ENCODE measurements at places on chromosomes 13 and 19. TPM values are rescaled to one million over a fixed set of nuclear protein-coding genes. Genes with fewer than 3 reads are reported as not detected.

The KCNC3 gene
- total RNA-seq: 57.7 TPM

The CYP2B6 gene
- not detected for total RNA-seq

The LHB gene
- not detected for total RNA-seq

DNA sequence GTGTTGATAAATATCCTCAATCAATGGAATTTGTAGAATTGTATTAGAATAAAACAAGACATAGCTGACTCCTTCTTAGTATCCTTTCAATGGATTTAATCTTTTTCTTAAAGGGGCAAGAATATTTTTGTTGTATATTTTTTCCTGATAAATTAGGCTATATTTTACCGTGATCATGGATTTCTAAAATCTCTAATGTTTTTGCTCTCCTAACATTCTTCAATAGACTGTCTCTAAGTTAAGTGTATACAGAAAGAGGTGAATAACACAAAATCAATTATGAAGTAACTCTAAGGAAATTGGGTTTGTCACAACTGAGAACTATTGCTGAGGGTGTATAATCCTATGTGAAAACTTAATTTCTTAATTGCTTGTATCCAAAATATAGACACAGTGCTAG lies at the start of gene OR7E24:
TSS of gene OR7E24 (plus strand) at position 301 of the 400 bp plus-strand sequence. CDS start 114 bp downstream, outside the sequence.
- DNase-seq: no peak

GRCh38 chr13:20037908-20038307 lies 79.4 kb downstream of the ZMYM2 start:
- DNase-seq: no peak

DNA sequence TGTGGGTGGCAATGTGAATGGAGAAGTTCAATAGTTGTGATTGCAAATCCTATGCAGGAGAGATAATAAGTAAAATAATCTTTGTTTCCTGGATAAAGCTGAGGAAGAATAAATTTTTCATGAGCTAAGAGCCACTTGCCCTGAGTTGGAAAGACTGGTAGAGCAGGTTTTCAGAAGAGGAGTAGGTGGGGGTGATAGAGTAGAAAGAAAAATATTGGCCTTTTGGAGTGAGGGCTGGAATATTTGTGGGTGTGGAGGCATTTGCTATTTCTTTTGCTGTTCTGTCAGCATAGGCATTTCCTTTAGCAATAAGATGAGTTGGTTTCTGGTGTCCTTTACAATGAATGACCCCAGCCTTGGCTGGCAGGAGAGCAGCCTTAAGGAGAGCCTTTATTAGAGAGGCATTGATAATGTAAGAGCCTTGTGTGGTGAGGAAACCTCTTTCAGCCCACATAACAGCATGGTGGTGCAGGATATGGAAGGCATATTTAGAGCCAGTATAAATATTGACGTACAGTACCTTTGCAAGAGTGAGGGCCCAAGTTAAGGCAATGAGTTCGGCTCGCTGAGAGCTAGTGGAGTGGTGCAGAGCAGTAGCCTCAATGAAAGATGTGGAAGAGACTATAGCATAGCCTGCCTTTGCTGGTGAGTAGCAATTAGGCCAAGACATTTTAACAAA lies 11.6 kb upstream of the ZNF431 start:
- no peak for DNase-seq

GRCh38 chr13:30819136-30819888 lies 84.0 kb downstream of the ALOX5AP start:
- DNase-seq: no peak

DNA sequence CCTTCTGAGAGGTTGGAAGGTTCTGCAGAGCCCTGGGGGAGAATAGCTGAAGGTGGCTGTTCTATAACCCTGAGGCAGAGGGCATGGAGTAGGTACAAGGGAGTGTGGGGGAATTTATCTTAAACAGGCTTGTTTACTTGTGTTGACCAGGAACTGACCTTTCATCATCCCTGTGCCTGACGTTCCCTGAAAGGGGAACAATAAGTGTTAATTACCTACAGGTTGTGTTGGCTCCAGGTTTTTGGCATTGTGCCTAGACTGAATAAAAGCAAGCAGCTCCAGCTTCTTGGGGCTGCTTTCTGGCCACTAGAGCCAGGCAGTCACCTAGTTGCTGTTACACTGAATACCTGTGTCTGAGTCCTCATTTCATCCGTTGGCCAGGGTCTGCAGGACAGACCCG lies 60.0 kb downstream of the ZNF627 start:
- DNase-seq: no peak

Measured in mesothelial cell of epicardium (in vitro differentiated cells).